Activated CD4-positive, alpha-beta T cell treated with anti-CD3 and anti-CD28 coated beads, Interleukin-2, amount 50 U/mL, for 1 hour (primary cell): ENCODE measurements at places on chromosomes 2 and 18.

GRCh38 chr2:137964066-137964858 is at the start of gene HNMT:
TSS of gene HNMT (plus strand) at chr2:137964473. CDS start at chr2:137964492, 19 bp downstream.
- no peak for DNase-seq

GRCh38 chr2:160358046-160358445 is 135.6 kb downstream of the RBMS1 start:
- DNase-seq, result no peak

- DNase-seq, result no peak
Observed at GRCh38 chr18:56988022-56988421, 158.9 kb upstream of the BOD1L2 start.

GRCh38 chr2:100625717-100626116 is 62.9 kb downstream of the PDCL3 start:
- DNase-seq, result no peak

DNA sequence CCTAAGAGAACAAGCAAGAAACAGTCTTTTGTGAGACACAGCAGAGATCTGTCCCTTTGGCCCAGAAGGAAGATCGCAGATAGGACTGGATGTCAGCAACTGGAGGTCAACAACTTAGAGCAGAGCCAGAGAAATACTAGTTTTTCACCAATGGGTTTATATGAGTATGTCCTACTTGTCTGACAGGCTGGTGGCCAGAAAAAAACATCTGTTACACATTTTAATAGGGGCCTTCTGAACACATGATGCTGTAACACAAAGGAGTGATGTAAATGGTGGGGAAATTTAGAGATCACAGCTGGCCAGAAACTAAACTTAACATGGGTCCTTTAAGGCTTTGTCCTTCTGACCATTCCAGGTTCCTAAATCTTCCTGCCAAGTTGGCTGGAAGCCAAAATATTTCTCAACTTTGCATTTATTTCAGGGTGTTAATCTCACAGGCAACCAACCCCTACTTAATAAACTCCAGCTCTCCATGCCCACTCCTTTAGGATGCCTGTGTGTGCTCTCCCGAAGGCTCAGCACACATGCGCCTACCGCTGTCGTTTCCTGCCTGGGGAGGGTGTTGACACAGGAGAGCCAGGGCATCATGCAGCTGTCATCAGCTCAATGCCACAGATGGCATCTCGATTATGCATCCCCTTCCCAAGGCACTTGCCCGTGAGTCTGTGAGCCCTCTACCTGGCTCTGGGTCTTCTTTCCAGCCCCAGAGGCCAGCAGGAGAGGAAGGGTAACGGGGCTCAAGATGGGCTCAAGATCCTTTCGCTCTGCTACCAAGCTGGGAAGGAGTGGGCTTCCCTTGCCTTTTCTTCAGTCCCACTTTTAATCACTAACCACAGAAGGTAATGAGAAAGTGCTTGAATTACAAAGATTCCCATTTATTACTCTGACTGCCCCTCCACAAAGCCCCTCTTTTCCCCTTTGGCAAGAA is 252.5 kb downstream of the ETAA1 start:
- DNase-seq, result no peak

DNA sequence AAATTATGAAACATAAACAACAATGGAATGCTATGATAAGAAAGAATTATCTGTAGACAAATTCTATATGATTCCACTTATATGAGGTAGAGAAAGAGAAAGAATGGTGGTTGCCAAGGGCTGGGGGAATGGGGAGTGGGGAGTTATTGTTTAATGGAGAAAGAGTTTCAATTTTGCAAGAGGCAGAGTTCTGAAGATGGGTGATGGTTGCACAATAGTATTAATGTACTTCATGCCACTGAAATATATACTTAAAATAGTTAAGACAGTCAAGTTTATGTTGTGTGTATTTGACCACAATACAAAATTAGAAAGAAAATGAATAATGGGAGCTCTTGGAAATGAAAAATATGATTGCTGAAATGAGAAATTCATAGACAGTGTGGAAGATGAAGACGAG is 22.6 kb upstream of the FAM117B start:
- no peak for DNase-seq
